ENCODE measurements at places on chromosomes 13 and 19. TPM values are rescaled to one million over a fixed set of nuclear protein-coding genes. Genes with fewer than 3 reads are reported as not detected.

ZNF675 gene
- total RNA-seq, result 11.1 TPM

MCEMP1 gene
- total RNA-seq, result not detected

- no peaks in the 10 kb centered on the region for H3K27me3 ChIP-seq
- peak within 1 kb of the TSS; percentile 68 for H3K4me3 ChIP-seq
- peak; percentile 95 for DNase-seq
- peaks cover 2% of the 10 kb centered on the region for H3K4me1 ChIP-seq
- H3K27ac ChIP-seq, result peak within 1 kb of the TSS; percentile 70
These were observed at the start of gene ZNF230 for GRCh38 chr19:44002566-44003460. Gene ZNF230, plus strand, starts transcription at chr19:44002957. Its CDS starts 4,122 bp downstream, at chr19:44007079.

DNA sequence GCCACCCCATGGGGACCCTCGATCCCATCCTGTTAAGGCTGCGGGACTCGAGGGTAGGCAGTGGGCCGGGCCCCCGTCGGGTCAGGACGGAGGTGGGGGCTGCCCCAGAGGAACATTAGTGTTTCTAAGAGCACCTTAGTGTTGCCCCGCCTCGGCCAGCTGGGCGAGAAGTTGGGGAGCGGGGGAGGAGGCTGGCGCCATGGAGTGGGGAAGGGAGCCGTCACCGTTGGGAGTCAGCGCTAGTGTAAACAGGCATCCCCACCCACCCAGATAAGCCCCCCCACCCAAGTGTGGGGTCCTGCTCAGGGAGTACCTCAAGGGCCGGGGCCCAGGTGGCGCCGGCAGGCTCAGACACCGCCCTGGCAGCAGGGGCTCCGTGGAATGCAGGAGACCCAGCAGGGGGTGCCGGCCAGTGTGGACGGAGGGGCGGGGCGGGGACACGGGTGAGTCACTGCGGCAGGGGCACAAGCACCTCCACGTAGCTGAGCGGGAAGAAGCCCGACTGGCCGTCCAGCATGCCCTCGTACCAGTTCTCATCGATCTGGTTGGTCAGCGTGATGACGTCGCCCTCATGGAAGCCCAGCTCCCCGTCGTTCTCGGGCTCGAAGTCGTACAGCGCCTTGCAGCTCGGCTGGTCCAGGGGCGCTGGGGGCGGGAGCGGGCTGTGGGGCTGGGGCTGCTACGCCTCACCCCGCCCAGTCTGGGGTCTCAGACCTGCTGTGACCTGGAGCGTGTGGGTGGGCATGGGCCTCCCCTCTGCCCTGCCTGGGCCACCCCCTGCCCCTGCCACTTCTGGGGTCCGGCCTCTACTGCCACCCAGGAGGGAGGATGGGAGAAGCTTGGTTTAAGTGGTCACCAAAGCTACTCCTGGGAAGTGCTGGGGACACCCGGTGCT lies 18.0 kb downstream of the MPND start:
- peaks cover 64% of the 10 kb centered on the region for H3K36me3 ChIP-seq
- H3K27me3 ChIP-seq, result no peaks in the 10 kb centered on the region
- DNase-seq, result peak; percentile 54
- H3K4me3 ChIP-seq, result no peak overlapping the region
- H3K27ac ChIP-seq, result peak overlapping the region; percentile 12
- peaks cover 10% of the 10 kb centered on the region for H3K4me1 ChIP-seq

DNA sequence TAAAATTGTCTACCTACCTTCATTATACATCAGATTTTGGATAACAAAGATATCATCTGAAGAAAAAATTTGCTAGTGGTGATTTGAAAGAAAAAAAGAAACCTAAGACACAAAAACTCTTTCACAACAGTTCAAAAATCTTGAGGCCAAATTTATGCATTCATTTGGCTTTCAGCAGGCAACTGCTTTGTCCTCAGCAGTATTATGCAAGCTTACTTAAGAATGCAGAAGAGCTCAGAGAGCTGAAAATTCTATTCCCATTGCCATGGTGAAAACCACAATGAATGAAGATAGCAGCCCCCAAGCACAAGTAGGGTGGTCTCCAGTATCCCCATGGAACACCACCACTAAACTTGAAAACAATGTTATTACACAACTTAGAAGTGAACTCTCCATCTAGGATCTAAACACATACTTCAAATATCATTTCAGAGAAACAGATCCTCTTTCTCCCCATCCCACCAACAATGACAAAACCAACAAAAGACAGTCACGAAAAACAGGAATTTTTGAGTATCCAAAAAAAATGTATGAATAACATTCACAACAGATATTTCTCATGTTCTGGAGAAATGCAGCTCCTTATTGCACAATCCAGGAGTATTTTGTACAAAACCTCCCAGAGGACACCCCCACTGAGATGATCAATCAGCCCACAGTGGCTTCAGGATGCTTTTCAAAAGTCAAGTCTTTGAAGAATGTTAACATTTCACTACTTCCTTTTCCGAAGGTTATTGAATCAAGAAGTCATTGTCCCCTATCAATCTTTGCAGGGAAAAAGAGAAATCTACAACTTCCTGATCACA lies 192.7 kb downstream of the LHFPL6 start:
- DNase-seq, result peak; percentile 60
- no peaks in the 10 kb centered on the region for H3K27me3 ChIP-seq
- H3K36me3 ChIP-seq, result no peaks in the 10 kb centered on the region

DNA sequence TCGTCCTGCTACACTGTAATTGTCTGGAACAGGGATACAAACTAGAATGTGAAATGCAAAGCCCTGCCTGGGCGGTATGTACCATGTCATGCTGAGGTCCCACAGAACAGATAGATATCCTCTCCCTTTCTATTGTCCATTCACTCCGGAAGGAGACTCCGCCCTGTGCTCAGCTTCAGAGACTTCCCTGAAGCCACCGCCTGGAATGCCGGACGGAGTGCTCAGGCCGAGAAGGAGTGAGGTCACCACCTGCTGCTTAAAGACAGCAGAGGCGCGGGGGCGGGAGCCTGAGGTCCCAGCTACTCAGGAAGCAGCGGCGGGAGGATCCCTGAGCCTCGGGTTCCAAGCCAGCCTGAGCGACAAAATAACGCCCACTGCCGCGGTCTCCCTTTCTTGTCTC lies 890 bp upstream of the ZNF611 start:
- no peaks in the 10 kb centered on the region for H3K4me1 ChIP-seq
- no peak overlapping the region for H3K4me3 ChIP-seq
- no peaks in the 10 kb centered on the region for H3K36me3 ChIP-seq

- H3K36me3 ChIP-seq, result no peaks in the 10 kb centered on the region
- H3K27ac ChIP-seq, result no peak overlapping the region
- H3K27me3 ChIP-seq, result no peaks in the 10 kb centered on the region
- H3K4me3 ChIP-seq, result no peak overlapping the region
- DNase-seq, result no peak
These were observed 309.2 kb downstream of the FGF9 start for GRCh38 chr13:21980049-21980448.

DNA sequence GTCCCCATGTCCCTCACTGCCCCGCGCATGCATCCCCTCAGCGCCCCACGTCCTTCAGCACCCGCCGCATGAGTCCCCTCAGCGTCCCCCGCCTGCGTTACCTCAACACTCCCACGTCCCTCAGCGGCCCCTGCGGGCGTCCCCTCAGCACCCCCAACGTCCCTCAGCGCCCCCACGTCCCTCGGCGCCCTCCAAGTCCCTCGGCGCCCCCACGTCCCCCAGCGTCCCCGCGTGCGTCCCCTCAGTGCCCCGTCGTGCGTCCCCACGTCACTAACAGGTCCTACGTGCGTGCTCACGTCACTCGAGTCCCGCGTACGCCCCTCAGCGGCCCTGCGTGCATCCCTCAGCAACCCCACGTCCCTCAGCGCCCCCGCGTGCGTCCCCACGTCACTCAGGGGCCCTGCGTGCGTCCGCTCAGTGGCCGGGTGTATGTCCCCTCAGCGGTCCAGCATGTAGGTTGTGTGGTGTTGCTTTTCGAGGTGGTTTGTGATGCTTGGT lies 19.5 kb upstream of the GAS6 start:
- H3K36me3 ChIP-seq, result no peaks in the 10 kb centered on the region
- no peak overlapping the region for H3K27ac ChIP-seq
- no peak for DNase-seq
- no peak overlapping the region for H3K4me3 ChIP-seq
- no peaks in the 10 kb centered on the region for H3K27me3 ChIP-seq

GRCh38 chr19:29290853-29291252 lies 77.9 kb upstream of the UQCRFS1 start:
- DNase-seq, result no peak
- H3K27ac ChIP-seq, result no peak overlapping the region
- no peaks in the 10 kb centered on the region for H3K4me1 ChIP-seq

DNA sequence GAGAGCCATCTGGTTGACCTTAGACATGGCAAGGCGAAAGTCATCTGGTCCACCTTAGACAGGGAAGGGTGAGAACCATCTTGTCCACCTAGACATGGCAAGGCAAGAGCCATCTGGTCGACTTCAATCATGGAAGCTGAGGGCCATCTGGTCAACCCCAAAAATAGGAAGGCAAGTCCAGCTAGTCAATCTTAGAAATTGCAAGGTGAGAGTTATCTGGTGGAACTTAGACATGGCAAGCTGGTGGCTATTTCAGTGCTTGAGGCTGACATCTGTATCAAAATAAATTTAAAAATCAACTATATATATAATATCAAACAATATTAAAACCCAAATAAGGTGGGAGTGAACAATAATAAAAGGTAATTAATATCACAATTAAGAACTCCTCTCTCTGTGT lies 83.9 kb downstream of the ZNF726 start:
- H3K4me1 ChIP-seq, result no peaks in the 10 kb centered on the region
- H3K27ac ChIP-seq, result no peak overlapping the region
- DNase-seq, result no peak
- H3K36me3 ChIP-seq, result no peaks in the 10 kb centered on the region

- no peaks in the 10 kb centered on the region for H3K27me3 ChIP-seq
- peaks cover 5% of the 10 kb centered on the region for H3K4me1 ChIP-seq
- no peak overlapping the region for H3K4me3 ChIP-seq
- H3K36me3 ChIP-seq, result no peaks in the 10 kb centered on the region
- DNase-seq, result no peak
- H3K27ac ChIP-seq, result no peak overlapping the region
These were observed 99.8 kb downstream of the ITGBL1 start for GRCh38 chr13:101552286-101552685.

- peaks cover 25% of the 10 kb centered on the region for H3K4me1 ChIP-seq
- DNase-seq, result peak; percentile 98
- H3K4me3 ChIP-seq, result peak overlapping the region; percentile 97
These were observed 2.7 kb downstream of the TPM4 start for GRCh38 chr19:16078759-16079707.

DNA sequence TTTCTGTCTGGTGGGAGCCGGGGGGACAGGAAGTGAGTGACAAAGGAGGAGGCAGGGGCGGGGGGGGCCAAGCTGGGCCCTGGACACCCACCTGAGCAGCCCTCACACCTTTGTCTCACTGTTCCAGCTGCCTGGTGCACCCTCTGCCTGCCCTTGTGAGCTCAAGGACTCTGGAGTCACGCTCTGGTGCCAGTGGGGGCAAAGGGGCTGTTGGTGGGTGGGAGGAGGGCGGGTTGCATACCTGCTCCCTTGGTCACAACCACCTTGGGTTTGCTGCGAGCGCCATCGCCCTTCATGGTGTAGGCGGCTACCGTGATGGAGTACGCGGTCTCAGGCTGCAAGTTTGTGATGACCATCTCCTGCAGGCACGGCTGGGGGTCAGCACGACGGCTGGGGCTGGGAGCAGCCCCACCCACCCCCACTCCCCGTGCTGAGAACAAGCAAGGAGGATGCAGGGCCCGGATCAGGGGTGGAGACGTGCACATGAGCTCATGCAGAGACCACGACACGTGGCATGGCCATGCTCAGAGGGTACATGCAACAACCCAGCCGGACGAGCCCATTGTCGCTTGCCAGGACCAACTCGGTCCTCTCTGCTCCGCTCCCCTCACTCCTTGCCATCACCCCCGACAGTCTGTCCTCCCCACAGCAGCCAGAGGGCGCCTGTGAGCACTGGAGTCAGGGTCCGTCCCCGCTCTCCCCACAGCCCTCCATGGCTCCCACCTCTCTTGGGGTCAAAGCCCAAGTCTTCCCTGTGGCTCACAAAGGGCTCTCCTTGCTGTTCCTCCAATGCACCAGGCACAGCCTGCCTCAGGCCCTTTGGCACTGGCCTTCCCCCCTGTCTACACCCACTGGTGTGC lies 114.9 kb downstream of the PTPRS start:
- H3K27me3 ChIP-seq, result no peaks in the 10 kb centered on the region
- H3K27ac ChIP-seq, result no peak overlapping the region
- no peak for DNase-seq

GRCh38 chr19:44737238-44738071 lies 11.1 kb upstream of the BCL3 start:
- peak; percentile 55 for DNase-seq
- H3K27me3 ChIP-seq, result no peaks in the 10 kb centered on the region
- no peak overlapping the region for H3K4me3 ChIP-seq
- H3K36me3 ChIP-seq, result no peaks in the 10 kb centered on the region
- peaks cover 23% of the 10 kb centered on the region for H3K4me1 ChIP-seq
- peak overlapping the region; percentile 27 for H3K27ac ChIP-seq

- no peaks in the 10 kb centered on the region for H3K36me3 ChIP-seq
- no peak overlapping the region for H3K4me3 ChIP-seq
- no peak overlapping the region for H3K27ac ChIP-seq
- H3K27me3 ChIP-seq, result peaks cover 17% of the 10 kb centered on the region
- H3K4me1 ChIP-seq, result no peaks in the 10 kb centered on the region
These were observed 426 bp downstream of the KLC3 start for GRCh38 chr19:45340899-45341453.

DNA sequence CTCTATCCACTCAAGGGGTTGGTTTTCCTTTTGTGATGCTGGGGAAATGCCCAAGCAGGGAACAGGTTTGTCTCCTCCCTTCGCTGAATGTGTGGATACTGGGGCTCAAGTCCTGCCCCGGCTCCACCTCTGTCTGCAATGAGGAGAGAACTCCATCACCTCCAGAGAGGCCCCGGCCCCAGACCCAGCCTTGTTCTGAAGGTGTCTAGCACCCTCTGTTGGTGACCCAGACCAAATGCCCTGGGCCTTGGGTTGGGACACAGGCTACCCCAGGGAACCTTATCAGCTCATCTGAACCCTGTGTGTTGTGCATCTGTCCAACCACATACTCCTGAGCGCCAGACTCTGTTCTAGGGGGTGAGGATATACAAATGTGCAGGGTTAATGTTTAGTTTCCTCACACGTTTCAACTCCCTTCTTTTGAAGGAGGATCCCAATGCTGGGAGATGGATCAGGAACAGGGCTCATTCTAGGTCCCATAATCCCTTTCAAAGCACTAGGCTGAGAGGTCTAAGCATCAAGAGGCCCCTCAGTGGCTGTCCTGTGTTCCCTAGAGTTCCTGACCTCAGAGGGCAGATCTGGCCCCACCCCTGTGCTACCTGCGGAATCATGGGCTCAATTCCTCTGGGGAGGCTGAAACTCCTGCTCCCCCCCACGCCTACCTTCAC lies 112.5 kb upstream of the SLC7A1 start:
- no peaks in the 10 kb centered on the region for H3K36me3 ChIP-seq
- H3K27ac ChIP-seq, result no peak overlapping the region
- no peaks in the 10 kb centered on the region for H3K4me1 ChIP-seq
- H3K27me3 ChIP-seq, result peaks cover 32% of the 10 kb centered on the region
- H3K4me3 ChIP-seq, result no peak overlapping the region
